Mesenchymal stem cell (in vitro differentiated cells and primary cell): ENCODE measurements at places on chromosomes 3 and 15.

- DNase-seq = no peak
These were observed 1.7 kb upstream of the HGD start for GRCh38 chr3:120683671-120684301.

DNA sequence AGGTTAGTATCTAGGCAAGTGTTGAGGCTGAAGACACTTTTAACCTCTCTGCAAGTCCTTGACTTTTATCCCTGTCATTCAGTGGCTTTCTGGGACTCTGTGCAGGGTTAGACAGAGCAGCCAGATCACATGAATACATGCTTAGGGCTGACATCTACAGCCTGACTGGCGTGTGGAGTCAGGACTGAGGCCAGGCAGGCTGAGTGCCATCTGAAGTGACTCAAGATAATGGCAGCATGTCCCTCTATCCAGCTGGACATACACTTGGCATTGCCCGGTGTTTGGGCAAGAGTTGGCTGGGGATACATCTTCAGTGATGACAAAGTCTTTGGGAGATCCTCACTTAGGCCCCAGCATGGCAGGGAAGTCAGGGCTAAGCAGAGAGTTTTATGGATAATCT lies 22.4 kb downstream of the DUOX2 start:
- DNase-seq = no peak

- no peak for DNase-seq
These were observed 59.2 kb upstream of the RAB6B start for GRCh38 chr3:133954717-133955360.

GRCh38 chr15:58269455-58270414 lies 131.6 kb downstream of the AQP9 start:
- peak; percentile 74 for DNase-seq

DNA sequence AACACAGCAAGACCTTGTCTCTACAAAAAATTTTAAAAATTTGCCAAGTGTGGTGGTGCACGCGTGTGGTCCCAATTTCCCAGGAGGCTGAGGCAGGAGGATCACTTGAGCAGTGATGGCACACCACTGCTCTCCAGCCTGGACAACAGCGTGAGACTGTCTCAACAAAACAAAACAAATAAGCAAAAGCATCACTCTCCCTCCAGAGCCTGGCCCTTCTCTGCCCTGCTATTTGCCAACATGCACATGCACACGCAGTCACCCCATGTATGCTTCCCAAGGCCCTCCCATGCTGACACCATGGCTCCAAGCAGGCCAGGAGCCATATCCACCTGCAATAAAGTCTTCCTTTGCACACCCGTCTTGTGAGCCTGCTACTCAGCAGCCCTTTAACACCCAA lies 2.1 kb downstream of the KIF9 start:
- DNase-seq = no peak

GRCh38 chr3:111725706-111726105 lies 130.6 kb upstream of the ZBED2 start:
- no peak for DNase-seq
